GM19239 (cell line): ENCODE measurements at places on chromosomes 13 and 19.

DNA sequence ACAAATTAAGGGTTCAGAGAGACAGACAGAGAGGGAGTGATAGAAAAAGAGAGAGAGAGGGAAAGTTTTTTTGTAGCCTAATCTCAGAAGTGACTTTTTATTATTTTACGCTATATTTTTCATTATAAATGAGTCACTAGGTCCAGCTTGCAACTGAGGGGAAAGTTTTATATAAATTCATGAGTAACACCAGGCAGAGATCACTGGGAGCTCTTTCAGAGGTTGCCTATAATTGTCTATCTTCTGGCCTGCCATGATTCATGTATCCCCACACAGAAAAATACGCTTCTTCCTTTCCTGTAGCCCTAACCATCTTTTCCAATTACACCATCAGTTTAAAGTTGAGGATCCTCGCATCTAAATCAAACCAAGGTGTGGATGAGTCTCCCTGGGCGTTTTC is 467.9 kb downstream of the SLITRK1 start:
- no peak for DNase-seq

DNA sequence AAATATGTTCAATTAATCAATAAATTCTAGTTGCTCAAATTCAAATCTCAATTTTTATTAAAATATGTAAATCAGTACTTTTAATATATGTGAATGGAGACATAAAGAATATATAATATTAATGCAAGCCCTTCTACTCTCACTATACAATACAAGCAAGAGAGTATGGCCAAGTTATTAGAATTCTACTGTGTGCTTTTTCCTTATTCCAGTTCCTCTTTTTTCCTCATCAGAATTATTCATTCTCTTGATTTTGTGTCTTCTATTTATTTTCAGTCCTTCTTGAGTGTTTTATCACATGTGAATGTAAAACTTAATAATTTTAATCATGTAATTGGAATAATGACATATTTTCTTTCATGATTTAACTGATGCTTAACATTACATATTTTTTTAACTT is 276.8 kb downstream of the PCDH20 start:
- DNase-seq = no peak

- no peak for DNase-seq
Observed at GRCh38 chr19:6803036-6803404, 30.5 kb downstream of the VAV1 start.

DNA sequence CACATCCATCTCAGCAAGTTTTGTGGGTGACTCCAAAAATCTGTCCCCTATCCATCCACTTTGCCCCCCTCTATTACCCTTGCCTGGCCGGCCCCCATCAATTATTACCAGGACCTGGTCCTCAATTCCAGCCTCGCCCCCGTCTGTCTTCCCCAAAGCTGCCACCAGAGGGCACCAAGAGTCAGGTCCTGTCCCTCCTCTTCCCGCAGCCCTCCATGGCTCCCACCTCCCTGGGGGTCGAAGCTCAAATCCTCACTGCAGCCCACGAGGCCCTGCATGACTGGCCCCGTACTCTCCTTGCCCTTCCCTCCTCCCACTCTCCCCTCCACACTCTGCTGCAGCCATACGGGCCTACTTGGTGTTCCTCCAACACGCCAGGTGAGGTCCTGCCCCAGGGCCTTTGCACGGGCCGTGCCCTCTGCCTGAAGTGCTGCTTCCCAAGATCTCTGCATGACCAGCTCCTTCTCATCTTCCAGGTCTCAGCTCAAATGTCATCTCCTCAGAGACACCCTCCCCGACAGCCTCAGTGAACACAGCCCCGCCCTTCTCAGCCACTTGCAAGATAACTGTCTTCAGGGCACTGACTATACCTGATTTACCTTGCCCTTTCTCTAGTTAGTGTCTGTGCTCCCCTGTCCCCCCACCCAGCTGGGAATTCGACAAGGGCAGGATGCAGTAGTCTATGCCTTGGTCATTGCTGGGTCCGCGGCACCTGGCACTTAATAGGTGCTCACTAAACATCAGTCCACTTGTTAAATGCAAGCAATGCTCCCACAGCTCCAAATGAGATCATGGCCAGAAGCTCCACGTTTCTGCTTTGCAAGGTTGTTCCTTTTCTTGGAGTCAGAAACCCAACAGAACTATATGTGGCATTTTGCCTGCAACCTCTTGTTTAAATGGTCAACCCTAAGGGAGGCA is 16.8 kb upstream of the SEMA6B start:
- peak; percentile 83 for DNase-seq

DNA sequence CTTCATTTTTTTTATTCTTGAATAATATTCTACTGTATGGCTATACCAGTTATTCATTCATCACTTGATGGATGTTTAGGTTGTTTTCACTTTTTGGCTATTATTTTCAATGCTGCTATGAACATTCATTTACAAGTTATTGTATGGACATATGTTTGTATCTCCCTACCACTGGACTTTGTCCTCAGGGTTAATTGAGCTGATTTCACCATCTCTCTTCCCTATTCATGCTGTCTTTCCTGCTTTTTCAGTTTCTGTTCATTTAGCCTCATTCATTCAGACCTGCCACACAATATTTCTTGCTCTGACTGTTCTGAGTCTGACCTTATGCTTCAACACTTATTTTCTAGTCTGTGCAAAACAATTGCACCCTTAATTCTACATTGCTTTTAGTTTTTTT is 12.3 kb upstream of the C1QTNF9B start:
- DNase-seq = no peak

DNA sequence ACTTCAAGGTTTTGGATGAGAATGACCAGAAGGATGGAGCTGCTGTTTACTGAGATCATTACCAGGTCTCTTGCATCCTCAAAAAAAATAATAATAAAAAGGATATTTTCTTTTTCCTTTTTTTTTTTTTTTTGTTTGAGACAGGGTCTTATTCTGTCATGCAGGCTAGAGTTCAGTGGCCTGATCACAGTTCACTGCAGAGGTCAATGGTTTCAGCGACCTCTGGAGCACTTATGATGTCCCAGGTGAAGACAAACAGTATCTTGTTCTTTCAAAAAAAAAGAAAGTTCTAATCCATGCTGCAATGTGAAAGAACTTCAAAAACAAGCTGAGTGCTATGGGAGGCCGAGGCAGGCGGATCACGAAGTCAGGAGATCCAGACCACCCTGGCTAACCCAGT is 30.4 kb upstream of the TPM4 start:
- DNase-seq = no peak

DNA sequence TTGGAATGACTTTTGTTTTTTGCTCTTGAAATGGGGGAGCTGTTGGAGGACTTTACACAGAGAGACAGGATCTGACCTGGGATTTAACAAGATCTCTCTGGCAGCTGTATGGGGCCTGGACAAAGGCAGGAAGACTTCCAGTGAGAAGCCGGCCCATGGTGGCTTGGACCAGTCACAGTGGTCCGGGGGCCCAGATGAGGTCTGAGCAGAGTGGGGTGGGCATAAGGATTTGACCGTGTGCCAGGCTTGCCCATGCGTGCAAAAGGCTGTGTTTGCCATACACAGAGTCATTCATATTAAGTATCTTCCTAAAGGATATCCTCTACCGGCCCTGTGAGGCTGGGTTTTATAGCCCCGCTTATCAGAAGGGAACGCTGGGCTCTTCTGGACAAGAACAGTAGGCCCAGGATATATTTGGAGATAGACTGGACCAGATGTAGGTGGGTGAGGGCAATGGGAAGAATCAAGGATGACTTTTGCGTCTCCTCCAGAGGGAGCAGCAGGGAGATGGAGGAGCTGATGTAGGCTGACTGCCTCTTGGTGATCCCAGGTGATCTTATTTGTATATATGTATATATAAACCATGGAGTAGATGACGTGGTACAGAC is 4.1 kb downstream of the SPACA6 start:
- DNase-seq = no peak

DNA sequence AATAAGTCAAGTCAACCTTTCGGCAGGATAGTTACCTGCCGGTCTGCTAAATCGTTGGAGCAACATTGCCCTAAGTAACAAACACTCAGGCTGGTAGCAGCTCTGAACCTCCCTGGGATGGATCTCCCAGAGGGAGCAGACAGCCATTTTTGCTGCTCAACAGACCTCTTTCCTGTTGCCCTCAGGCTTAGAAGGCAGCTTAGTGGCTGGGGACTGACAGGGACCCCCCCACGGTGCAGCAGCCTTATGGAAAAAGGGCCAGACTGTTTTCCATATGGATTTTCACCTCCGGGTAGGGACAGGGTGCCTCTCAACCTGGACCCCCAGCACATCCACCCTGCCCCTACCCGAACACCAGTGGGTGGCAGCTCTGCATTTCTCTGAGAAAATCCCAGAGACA is 49.7 kb downstream of the UBL3 start:
- no peak for DNase-seq

GRCh38 chr19:18875726-18876125 is 20.2 kb downstream of the CERS1 start:
- no peak for DNase-seq

- no peak for DNase-seq
Observed at GRCh38 chr13:22110368-22110767, 439.5 kb downstream of the FGF9 start.

DNA sequence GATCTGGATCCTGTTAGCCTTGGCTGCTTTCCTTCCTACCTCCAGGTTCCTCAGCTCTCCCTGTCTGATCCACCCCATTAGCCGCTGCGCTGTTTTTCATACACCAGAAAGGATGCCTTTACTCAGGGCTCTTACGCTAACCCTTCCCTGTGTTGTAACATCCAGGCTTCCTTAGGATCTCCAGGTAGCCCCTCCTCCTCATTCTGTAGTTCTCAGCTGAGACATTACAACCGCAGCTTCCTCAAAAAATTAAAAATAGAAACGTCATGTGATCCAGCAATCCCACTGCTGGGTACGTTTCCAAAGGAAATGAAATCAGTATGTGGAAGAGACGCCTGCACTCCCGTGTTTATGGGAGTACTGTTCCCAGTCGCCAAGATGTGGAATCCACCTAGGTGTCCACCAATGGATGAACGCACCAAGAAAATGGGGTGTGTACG is 18.4 kb upstream of the MYADM start:
- DNase-seq = no peak

DNA sequence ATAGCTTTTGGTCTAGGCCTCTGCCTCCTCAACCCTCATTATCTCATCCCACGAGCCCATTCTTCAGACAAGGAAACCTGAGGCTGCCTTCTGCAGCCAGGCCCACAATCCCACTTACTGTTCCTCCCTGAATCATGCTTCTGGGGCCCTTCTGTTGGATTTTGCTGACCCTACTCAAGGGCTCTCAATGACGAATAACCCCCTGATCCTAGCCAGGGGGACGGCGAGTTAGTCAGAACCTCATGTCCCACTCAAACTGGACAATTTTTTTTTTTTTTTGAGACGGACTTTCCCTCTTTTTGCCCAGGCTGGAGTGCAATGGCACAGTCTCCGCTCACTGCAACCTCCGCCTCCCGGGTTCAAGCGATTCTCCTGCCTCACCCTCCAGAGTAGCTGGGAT is 2.0 kb downstream of the CGB3 start:
- no peak for DNase-seq

DNA sequence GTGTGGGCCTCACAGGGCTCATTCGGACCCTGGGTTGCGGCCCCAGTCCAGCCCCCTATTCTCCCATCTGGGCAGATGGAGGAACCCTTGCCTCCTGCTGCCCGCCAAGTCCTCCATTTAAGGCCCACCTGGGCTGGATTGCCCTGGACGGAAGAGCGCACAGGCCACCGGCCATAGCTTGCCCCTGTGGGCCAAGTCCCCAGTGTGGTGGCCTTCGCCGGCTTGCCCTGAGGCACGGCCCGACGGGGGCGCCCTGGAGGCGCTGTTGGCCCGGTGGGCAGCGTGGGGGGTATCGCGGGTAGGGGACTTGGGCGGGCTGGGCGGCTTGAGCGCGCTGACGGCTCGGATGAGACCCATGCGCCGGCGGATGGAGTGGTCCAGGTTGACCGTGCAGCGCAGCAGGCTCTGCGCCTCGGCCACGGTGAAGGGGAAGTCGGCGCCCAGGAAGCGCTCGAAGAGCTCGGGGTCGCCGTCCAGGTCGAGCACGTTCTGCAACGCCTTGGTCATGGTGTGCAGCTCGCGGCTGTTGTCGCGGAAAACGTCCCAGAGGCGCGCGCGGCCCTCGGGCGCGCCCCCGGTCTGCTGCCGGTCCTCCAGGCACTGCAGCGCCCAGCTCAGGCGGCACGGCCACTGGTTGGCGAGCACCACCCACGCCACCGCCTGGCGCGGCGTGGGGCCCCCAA is 8.8 kb downstream of the NKPD1 start:
- DNase-seq = no peak

DNA sequence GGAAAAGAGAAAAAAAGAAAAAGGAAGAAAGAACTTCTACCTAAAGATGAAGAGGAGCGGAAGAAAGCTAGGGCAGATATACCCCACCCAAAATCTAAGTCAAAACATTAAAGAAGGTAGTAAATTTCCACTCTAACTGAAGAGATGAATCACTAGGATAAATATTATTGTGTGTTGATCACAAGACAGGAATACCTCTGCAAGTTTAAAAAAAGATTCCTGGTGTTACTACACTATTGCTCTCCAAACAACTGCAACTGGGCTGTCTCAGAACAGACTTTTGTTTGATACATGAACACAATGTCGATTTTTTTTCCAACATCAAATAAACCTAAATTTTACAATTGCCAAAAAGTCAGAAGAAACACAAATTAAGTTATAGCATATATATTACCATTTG is 6.8 kb downstream of the HSPH1 start:
- no peak for DNase-seq

- DNase-seq = no peak
Observed at GRCh38 chr19:900302-901111, 7.2 kb downstream of the RNU6-9 start.

DNA sequence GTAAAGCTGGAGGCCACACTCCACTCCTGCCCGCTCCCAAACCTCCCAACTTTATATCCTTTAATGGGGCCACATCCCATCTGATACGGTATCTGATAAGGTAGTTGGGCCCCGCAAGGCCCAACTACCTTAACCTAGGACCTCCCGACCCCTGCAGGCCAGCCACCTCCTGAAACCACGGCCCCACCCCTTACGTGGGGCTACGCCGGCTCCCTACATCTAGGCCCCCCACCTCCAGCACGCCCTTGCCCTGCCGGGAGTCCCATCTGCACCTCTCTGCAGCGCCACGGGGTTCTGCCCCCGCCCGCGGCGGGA is 2.2 kb downstream of the IGFLR1 start:
- DNase-seq = no peak

DNA sequence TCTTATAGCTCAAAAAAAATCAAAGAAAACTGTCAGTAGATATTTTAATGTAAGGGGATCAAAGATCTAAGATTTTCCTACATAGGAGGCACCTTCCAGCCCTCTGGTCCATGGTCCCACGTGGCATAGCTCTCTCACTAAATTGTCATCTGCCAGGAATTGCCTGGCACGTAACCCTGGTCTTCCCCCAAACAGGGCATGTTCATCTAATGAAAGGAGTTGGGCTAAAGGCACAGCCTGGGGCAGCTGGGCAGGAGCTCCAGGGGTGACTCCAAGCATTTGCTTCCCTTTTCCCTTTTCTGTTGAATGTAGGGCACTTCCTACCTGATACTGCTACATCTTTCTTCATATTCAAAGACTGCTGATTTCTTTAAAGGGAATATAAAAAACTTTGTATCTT is 148.7 kb downstream of the COL4A1 start:
- no peak for DNase-seq

DNA sequence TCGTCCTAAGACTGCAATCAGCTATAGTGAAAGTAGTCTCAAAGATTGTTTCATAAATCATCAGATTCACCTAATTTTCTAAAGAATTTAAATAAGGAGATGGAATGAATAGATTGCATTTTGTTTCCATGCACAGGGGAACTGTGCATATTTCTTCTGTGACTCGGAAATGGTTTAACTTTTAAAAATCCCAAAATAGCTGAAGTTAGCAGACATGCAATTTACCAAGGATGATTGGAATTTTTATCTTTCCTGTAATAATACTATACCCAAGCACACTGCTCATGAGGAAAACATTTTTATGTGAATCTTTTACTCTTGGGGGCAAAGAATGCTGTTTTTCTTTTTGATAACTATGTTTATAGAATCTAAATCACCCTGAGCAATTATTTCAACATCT is 15.0 kb upstream of the LMO7 start:
- DNase-seq = no peak
